ENCODE measurements at places on chromosomes 1 and 21. TPM values are rescaled to one million over a fixed set of nuclear protein-coding genes. Genes with fewer than 3 reads are reported as not detected.
A peak's percentile ranks its signal among the peaks of the same experiment; 100 is the strongest.

TIAM1 gene
- total RNA-seq, result 13.2 TPM

DNA sequence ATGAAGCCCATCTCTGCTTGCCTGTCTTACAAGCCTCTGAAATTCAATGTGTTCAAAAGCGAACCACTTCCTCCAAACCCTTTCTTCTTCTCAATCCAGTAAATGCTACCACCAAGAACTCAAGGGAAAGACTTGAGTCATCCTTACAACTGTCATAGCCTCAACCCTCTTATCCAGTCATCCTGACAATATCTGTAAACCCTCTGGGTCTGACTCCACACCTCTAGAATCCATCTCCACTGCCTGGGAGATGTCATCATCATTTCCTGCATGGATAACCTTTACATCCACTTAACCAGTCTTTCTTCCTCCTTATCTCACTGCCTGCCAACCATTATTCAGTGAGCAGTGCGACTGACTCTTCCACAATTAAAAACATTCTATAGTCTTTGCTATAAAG lies 441.1 kb downstream of the SETD4 start:
- no peak overlapping the region for H3K4me3 ChIP-seq
- H3K27me3 ChIP-seq, result no peaks in the 10 kb centered on the region
- H3K27ac ChIP-seq, result no peak overlapping the region
- no peak for DNase-seq

DNA sequence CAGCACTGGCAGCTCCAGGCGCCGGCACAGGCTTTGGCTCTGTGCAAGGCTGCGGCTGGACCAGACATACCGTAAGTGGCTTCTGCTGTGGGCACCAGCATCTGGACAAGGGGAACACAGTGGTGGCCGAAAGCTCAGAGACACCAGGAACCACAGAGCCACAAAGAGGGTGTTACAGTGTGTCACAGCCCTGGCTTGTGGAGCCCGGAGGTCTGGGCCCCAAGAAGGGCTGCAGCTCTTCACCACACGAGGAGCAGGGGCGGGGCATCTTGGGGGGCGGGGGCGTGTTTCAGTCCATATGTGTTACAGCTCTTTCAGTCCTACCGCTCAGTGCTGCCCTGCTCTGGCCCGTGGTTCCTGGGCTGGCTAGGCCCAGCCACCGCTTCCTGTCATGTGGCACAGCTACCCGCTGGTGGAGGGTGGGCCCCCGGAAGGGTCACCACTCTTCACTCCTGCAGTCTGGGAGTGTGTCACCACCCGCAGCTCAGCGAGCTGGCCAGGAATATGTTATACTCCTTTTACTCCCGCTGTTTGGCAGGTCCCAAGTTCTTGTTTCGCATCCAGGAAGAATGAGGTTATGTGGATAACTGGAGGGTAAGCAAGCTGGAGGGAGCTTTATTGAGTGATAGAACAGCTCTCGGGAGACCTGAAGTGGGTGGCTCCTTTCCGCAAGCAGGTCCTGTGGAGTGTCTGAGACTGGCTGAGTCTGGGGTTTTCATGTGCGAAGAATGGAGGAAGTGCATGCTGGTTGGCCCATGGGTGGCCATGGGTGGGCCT lies 3.3 kb upstream of the LSM10 start:
- DNase-seq, result peak; percentile 92
- H3K4me1 ChIP-seq, result no peaks in the 10 kb centered on the region
- H3K27me3 ChIP-seq, result no peaks in the 10 kb centered on the region
- peak overlapping the region; percentile 36 for H3K4me3 ChIP-seq
- no peaks in the 10 kb centered on the region for H3K36me3 ChIP-seq
- peak overlapping the region; percentile 58 for H3K27ac ChIP-seq

- H3K4me1 ChIP-seq, result no peaks in the 10 kb centered on the region
- no peaks in the 10 kb centered on the region for H3K27me3 ChIP-seq
- H3K4me3 ChIP-seq, result no peak overlapping the region
- H3K27ac ChIP-seq, result no peak overlapping the region
- H3K36me3 ChIP-seq, result no peaks in the 10 kb centered on the region
- peak; percentile 29 for DNase-seq
Observed at GRCh38 chr1:20719871-20720620, 2.2 kb upstream of the KIF17 start.

- no peak within 1 kb of the TSS for H3K27ac ChIP-seq
- H3K36me3 ChIP-seq, result no peaks in the 10 kb centered on the region
- no peak for DNase-seq
- H3K27me3 ChIP-seq, result no peaks in the 10 kb centered on the region
Observed at GRCh38 chr1:160366731-160367515, at the start of gene NHLH1. Gene NHLH1, plus strand, starts transcription at chr1:160367071. Its CDS starts 3,661 bp downstream, at chr1:160370732.

CRYAA gene
- not detected for total RNA-seq

DNA sequence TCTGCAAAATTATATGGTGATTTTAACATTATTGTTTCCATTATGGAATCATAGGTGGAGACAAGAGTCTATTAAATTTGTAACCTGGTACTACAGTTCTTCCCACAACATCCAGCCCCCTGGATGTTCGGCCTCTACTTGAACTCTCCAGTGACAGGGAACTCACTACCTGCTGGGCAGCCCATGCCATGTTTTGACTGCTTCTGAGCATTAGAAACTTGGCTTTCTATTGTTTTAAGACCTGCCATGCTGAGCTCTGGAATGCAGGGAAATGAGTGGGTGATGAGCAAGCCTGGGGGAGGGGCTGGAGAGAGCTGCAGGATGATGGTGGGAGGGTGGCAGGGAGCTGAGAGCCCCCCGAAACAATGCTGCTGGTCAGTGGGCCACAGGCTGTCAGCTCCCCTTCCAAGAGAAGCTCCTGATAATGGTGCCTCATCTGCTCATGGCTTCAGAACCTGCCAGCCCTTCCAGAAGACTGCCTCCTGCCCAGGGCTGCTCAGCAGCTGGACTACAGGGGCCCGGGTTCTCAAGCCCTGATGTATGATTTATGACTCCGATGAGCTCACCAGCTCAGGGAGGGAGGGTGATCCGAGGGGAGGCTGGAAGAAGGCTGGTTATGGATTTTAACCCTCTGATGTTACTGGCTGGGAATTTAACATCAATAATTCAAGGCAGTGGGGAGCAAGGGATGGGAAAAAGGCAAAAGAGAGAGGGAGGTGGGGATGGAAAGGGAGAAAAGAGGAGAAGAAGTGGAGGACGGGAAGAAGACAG lies 205.0 kb downstream of the HIVEP3 start:
- H3K36me3 ChIP-seq, result no peaks in the 10 kb centered on the region
- H3K27ac ChIP-seq, result no peak overlapping the region
- no peaks in the 10 kb centered on the region for H3K4me1 ChIP-seq
- DNase-seq, result no peak
- H3K4me3 ChIP-seq, result no peak overlapping the region
- H3K27me3 ChIP-seq, result no peaks in the 10 kb centered on the region

GRCh38 chr1:160576390-160576789 lies 2.9 kb downstream of the CD84 start:
- no peaks in the 10 kb centered on the region for H3K27me3 ChIP-seq
- H3K27ac ChIP-seq, result peak overlapping the region; percentile 38
- H3K4me1 ChIP-seq, result peaks cover 9% of the 10 kb centered on the region
- H3K36me3 ChIP-seq, result no peaks in the 10 kb centered on the region
- DNase-seq, result no peak
- no peak overlapping the region for H3K4me3 ChIP-seq

DNA sequence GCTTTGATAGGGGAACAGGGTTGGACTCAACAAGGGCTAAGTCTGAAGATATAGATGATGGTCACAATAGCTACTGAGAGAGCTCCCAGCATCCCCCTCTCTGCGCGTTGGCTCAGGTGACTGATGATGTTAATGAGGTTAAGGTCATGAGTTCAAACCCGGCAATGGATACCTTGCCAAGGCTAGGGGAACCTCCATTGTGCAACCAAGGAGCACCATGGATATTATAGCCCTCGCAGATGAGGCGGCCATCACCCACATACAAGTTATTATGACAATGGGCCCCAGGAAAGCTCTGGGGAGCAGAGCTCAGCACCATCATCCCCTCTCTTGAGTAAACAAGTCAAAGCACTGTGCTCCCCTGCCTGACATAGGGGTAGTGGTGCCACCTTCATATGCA lies 8.2 kb downstream of the KCNA2 start:
- no peak overlapping the region for H3K27ac ChIP-seq
- H3K4me3 ChIP-seq, result no peak overlapping the region
- no peak for DNase-seq
- H3K27me3 ChIP-seq, result no peaks in the 10 kb centered on the region
- H3K4me1 ChIP-seq, result peaks cover 4% of the 10 kb centered on the region
- no peaks in the 10 kb centered on the region for H3K36me3 ChIP-seq

RAD54L gene
- 3.9 TPM for total RNA-seq

DMBX1 gene
- not detected for total RNA-seq

DNA sequence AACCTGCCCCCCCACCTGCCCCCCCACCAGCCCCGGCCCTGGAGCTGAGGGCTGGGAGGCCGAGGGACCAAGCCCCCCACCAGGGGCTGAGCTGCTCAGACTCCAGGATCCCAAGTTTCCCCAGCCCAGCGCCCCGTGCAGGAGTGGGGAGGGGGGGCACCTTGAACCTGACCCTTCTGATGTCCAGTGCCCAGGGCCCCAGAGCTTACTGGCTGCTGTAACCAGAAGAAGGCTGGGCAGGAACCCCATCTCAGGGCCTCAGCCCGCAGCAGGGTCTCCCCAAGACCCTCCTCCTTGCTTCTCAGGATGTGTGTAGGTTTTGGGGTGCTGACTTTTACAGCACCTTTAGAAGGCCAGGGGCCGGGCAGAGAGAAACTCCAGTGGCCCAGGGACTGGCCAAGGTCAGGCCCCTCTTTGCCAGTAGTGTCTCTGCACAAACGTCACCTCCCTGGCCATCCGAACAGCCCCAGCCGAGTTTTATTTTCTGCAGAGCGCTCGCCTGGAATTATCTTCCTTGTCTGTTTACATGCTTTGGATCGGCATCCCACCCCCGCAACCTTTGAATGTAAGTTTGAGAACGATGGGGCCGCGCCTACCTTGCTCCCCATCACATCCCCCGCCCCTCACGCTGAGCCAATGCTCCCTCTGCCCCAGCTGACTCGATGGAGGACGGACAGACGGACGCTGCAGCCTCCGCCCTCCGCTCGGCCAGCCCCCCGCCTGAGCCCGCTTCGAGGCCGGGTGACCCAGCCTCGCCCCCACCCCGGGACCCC lies 70.1 kb upstream of the CASZ1 start:
- peaks cover 16% of the 10 kb centered on the region for H3K4me1 ChIP-seq
- no peak overlapping the region for H3K27ac ChIP-seq
- peak; percentile 17 for DNase-seq
- H3K36me3 ChIP-seq, result no peaks in the 10 kb centered on the region
- H3K27me3 ChIP-seq, result no peaks in the 10 kb centered on the region
- peak overlapping the region; percentile 64 for H3K4me3 ChIP-seq

- H3K4me3 ChIP-seq, result no peak overlapping the region
- H3K4me1 ChIP-seq, result peaks cover 8% of the 10 kb centered on the region
- DNase-seq, result no peak
- H3K27ac ChIP-seq, result no peak overlapping the region
- H3K36me3 ChIP-seq, result no peaks in the 10 kb centered on the region
Observed at GRCh38 chr1:156050376-156050775, 3.2 kb downstream of the UBQLN4 start.

- H3K4me1 ChIP-seq, result no peaks in the 10 kb centered on the region
- no peak for DNase-seq
- no peaks in the 10 kb centered on the region for H3K36me3 ChIP-seq
- no peak overlapping the region for H3K4me3 ChIP-seq
- no peaks in the 10 kb centered on the region for H3K27me3 ChIP-seq
Observed at GRCh38 chr1:31560394-31560793, 15.9 kb upstream of the TINAGL1 start.

DNA sequence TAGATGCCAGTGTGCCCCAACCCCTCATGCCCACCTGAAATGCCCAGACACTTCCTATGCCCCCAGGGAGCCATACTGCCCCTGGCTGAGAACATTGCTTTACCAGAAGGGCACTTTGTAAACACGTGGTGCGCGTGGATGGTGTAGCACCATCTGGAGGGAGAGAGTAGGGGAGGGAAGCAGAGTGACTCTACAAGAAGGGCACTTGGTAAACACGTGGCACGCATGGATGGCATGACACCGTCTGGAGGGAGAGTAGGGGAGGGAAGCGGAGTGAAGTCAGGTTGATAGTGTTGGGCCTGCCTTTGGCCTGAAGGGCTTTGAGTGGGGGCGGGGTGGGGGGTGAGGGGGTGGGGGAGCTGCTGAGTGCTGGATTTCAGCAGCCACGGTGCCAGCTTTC lies 324.0 kb upstream of the VAMP3 start:
- H3K27me3 ChIP-seq, result no peaks in the 10 kb centered on the region
- no peaks in the 10 kb centered on the region for H3K36me3 ChIP-seq
- no peak overlapping the region for H3K4me3 ChIP-seq

GRCh38 chr1:162361349-162361748 lies 15.3 kb downstream of the SPATA46 start:
- no peak overlapping the region for H3K27ac ChIP-seq
- no peaks in the 10 kb centered on the region for H3K27me3 ChIP-seq
- no peak for DNase-seq
- no peak overlapping the region for H3K4me3 ChIP-seq

DNA sequence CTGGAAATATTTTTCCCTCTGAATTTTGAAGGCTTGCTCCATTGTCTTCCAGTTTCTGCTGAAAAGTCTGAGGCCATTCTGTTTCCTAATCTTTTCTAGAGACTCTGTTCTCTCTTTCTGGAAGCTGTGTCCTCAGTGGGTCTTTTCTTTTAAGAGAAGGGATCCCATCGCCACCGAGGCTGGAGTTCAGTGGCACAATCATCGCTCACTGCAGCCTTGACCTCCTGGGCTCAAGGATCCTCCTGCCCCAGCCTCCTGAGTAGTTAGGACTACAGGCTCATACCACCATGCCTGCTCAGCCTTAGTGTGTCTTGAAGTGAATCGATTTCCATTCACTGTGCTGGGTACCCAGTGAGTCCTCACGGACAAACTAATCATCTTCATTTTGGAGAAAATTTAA lies 9.6 kb upstream of the LRP8 start:
- no peaks in the 10 kb centered on the region for H3K36me3 ChIP-seq
- H3K4me1 ChIP-seq, result no peaks in the 10 kb centered on the region
- no peaks in the 10 kb centered on the region for H3K27me3 ChIP-seq

LCA5L gene
- not detected for total RNA-seq

DNA sequence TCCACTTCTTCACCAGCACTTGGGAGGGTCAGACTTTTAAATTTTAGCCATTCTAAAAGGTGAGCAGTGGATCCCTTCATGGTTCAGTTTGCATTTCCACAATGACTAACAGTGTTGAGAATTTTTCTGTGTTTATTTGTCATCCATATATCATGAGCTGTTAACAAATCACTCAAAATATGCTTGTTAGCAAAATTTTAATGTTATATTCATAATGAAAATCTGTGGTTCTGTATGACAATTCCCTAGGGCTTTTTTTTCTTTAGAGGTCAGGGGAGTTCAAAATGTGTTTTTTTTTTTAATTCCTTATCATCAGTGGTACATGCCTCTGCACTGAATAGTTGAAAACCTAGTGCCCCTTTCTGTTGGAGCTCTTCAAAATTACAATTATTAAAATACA lies 682.2 kb upstream of the ADGRL2 start:
- H3K27ac ChIP-seq, result no peak overlapping the region
- DNase-seq, result no peak
- H3K4me3 ChIP-seq, result no peak overlapping the region
- H3K27me3 ChIP-seq, result no peaks in the 10 kb centered on the region
- no peaks in the 10 kb centered on the region for H3K36me3 ChIP-seq
- H3K4me1 ChIP-seq, result no peaks in the 10 kb centered on the region

ARHGEF19 gene
- total RNA-seq, result 6.2 TPM

LCE1E gene
- total RNA-seq, result not detected

ZMYND12 gene
- 0.54 TPM for total RNA-seq
